Suprapubic skin (tissue), 4 donors: ENCODE measurements at places on chromosomes 13 and 19.

DNA sequence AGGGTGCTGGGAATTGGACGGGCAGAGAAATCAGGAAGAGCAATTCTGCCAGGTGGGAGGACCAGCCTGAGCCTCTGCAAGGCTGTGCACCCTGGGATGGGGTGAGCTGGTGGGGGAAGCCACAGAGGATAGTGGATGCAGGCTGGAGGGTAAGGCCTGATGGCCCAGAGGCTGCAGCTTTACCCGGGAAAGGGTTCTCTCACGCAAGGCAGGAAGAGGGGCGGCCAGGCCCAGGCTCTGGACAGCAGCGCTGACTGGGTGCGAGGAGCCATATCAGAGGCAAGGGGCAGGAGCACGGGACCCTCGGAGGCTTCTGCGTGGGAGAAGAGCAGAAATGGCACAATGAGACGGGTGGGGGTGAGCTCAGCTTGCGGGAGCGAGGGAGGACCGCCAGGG is 104.6 kb downstream of the SOX1 start:
- peaks cover 17% of the 10 kb centered on the region for H3K27me3 ChIP-seq
- no peaks in the 10 kb centered on the region for H3K36me3 ChIP-seq
- H3K4me1 ChIP-seq, result no peaks in the 10 kb centered on the region

DNA sequence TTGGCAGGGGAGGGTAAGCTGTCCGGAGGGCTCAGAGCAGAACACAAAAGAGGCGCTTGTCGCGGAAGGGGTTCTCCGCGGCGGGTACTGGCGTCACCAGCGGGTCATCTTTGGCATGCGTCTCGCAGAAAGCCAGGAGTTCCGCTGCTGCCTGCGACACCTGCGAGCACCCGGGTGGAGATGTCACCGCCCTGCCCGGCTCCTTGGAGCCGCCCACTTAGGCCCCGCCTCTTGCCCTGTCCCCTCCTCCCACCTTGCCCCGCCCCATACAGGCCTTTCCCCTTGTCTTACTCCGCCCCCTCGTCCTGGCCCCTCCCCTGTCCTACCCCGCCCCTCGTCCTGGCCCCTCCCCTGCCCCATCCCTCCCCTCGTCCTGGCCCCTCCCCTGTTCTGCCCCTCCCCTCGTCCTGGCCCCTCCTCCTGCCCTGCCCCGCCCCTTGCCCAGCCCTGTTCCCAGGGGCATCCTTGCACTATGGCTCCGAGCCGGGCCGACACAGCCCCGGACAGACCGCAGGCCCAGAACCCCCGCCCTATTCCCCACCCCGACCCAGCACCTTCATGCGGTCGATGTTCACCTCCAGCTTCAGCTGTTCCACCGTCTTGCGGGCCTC is 1.9 kb downstream of the GNG8 start:
- peak; percentile 94 for DNase-seq
- H3K4me1 ChIP-seq, result peaks cover 56% of the 10 kb centered on the region
- no peaks in the 10 kb centered on the region for H3K36me3 ChIP-seq
- peaks cover 18% of the 10 kb centered on the region for H3K27me3 ChIP-seq

GRCh38 chr13:110133425-110134235 is 173.3 kb downstream of the COL4A1 start:
- H3K36me3 ChIP-seq, result no peaks in the 10 kb centered on the region
- peaks cover 20% of the 10 kb centered on the region for H3K27me3 ChIP-seq
- DNase-seq, result no peak
- H3K4me3 ChIP-seq, result no peak overlapping the region
- peaks cover 13% of the 10 kb centered on the region for H3K4me1 ChIP-seq
- H3K27ac ChIP-seq, result no peak overlapping the region

DNA sequence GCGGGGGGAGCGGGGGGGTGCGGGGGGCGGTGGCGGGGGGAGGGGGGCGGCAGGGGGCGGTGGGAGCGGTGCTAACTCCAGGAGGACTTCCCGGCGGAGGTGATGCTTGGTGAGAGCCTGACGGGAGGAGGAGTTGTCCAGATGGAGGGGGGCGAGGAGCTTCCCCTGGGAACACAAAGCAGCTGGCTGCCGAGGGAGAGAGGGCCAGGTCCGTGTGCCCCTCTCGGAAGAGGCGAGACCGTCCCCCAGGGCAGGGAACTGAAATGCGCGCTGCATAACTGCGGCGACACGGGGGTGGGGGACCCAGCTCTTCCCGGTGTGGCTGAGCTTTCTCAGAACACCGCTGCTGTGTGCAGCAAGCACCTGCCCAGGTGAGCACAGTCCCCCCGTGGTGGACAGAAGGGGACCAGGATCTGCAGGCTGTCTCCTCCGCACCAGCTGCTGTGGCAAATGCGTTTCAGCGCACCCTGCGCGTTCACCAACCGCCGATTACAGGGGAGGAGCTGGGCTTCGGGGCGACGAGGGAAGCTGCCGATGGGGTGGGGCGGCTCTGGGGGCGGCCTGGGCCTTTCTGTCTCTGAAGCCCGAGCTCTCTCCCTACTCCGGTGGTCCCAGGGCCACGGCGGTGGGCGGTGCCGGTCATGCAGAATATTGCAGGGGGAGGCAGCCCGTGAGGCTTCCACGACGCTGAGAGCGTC is 54.7 kb upstream of the F7 start:
- H3K27me3 ChIP-seq, result peaks cover 2% of the 10 kb centered on the region
- H3K4me1 ChIP-seq, result no peaks in the 10 kb centered on the region
- peaks cover 14% of the 10 kb centered on the region for H3K36me3 ChIP-seq
- H3K27ac ChIP-seq, result no peak overlapping the region
- DNase-seq, result peak; percentile 48
- H3K4me3 ChIP-seq, result no peak overlapping the region

DNA sequence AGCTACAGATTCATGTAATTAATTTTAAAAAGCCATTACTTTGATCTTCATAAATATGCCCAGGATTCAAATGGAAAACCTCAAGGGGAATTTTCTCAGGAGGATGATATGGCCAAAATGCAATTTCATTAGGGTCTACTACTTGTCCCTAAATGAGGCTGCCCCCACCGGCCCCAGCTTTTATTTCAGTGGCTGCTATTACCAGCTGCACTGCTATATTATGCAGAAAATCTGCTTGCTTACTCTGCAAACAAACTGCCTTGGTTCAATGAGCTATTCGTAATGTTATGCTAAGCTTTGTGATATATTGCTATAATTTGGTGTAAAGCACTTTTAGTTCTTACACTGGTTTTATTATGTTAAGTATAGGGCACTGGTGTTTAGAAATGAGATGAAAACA is 137.3 kb upstream of the TMTC4 start:
- no peaks in the 10 kb centered on the region for H3K36me3 ChIP-seq
- DNase-seq, result no peak
- H3K27me3 ChIP-seq, result peaks cover 8% of the 10 kb centered on the region
- no peak overlapping the region for H3K4me3 ChIP-seq
- H3K4me1 ChIP-seq, result no peaks in the 10 kb centered on the region

DNA sequence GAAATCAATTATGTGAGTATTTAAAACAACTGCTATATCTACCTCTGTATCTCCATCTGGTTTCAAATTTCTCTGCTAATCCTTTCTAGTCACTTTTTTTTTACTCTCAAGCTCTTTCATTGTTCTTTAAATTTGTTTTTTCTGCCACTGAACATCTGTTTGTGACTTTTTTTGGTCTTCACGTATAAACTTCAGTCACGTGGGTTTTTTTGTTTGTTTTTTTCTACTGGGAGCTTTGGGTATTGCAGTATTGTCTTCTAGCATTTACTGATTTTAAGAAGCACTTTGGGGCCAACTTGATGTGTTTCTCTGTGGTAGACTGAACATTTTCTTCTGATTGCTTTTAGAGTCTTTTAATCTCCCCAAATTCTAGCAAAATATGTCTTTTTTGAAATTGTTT is 262.6 kb upstream of the RXFP2 start:
- H3K27ac ChIP-seq, result no peak overlapping the region
- H3K27me3 ChIP-seq, result no peaks in the 10 kb centered on the region
- H3K4me1 ChIP-seq, result no peaks in the 10 kb centered on the region

DNA sequence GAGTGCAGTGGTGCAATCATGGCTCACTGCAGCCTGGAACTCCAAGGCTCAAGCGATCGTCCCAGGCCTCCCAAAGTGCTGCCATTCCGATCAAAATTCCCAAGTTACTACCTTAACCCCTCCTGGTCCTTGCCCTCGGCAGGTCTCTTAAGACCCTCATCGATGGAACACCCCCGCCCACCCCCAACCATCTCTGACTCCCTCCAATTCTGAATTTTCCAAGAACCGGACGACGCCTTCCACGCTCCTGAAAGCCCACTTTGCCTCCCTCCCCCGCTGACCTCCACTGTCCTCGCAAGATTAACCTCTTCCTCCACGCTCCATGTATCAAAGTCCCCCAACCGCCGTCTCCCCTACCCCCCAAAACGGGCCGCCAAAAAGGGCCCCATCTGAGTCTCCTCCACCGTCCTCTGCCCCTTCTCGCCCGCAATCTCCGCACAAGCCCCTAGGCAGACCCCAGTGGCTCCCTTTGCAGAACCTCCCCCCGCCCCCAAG is 539 bp downstream of the DAPK3 start:
- H3K27me3 ChIP-seq, result no peaks in the 10 kb centered on the region
- H3K4me3 ChIP-seq, result peak overlapping the region; percentile 93
- H3K4me1 ChIP-seq, result peaks cover 48% of the 10 kb centered on the region
- H3K36me3 ChIP-seq, result peaks cover 30% of the 10 kb centered on the region
- no peak for DNase-seq

GRCh38 chr13:51585696-51586095 is 1.4 kb downstream of the WDFY2 start:
- no peaks in the 10 kb centered on the region for H3K27me3 ChIP-seq
- H3K4me1 ChIP-seq, result peaks cover 60% of the 10 kb centered on the region
- peak overlapping the region; percentile 70 for H3K4me3 ChIP-seq
- H3K36me3 ChIP-seq, result no peaks in the 10 kb centered on the region

- DNase-seq, result peak; percentile 85
- no peak overlapping the region for H3K27ac ChIP-seq
- peaks cover 14% of the 10 kb centered on the region for H3K4me1 ChIP-seq
Measured at GRCh38 chr13:113802090-113802531, 43.1 kb downstream of the TMEM255B start.

DNA sequence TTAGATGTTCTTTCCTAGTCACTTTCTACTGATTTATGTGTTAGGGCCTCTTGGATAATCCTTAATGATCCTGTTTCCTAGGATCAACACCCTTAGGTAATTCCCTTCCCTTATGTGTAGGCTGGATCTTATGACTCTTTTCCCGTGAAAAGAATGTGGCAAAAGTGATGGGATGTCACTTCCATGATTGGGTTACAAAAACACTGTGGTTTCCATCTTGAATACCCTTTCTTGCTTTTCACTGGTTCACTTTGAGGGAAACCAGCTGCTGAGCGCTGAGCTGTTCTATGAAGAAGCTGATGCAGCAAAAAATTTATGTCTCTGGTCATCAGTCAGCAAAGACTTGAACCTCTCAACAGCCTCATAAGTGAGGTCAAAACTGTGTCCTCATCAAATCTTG is 609.4 kb downstream of the OLFM4 start:
- no peaks in the 10 kb centered on the region for H3K36me3 ChIP-seq
- H3K4me3 ChIP-seq, result no peak overlapping the region
- DNase-seq, result no peak
- H3K27me3 ChIP-seq, result no peaks in the 10 kb centered on the region

- peaks cover 7% of the 10 kb centered on the region for H3K27me3 ChIP-seq
- H3K27ac ChIP-seq, result no peak overlapping the region
- no peak overlapping the region for H3K4me3 ChIP-seq
- no peak for DNase-seq
- H3K4me1 ChIP-seq, result peaks cover 6% of the 10 kb centered on the region
- H3K36me3 ChIP-seq, result no peaks in the 10 kb centered on the region
Measured at GRCh38 chr19:47550129-47550528, 22.8 kb downstream of the ZNF541 start.

GRCh38 chr19:10805758-10806247 is 30.2 kb downstream of the TMED1 start:
- H3K4me1 ChIP-seq, result no peaks in the 10 kb centered on the region
- DNase-seq, result no peak
- peaks cover 83% of the 10 kb centered on the region for H3K36me3 ChIP-seq

DNA sequence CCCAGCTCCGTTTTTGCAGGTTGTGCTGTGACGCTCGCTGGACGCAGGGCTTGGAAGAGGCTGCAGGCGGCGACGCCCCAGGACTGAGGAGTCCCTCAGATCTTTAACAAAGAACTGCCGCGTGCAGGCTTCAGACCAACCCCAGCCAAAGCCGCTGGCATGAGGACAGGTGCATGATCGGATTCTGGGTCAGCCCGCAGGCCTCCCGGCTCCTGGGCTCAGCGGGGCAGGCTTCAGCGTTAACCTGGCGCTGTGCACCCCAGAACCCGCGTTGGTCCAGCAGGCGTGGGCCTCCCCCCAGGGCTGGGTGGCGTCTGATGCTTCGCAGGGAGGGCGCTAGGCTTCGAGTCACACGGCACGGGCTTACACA is 920 bp upstream of the TIMM13 start:
- H3K27me3 ChIP-seq, result no peaks in the 10 kb centered on the region
- peaks cover 24% of the 10 kb centered on the region for H3K36me3 ChIP-seq
- peak overlapping the region; percentile 98 for H3K27ac ChIP-seq
- no peak for DNase-seq
- H3K4me1 ChIP-seq, result peaks cover 41% of the 10 kb centered on the region

DNA sequence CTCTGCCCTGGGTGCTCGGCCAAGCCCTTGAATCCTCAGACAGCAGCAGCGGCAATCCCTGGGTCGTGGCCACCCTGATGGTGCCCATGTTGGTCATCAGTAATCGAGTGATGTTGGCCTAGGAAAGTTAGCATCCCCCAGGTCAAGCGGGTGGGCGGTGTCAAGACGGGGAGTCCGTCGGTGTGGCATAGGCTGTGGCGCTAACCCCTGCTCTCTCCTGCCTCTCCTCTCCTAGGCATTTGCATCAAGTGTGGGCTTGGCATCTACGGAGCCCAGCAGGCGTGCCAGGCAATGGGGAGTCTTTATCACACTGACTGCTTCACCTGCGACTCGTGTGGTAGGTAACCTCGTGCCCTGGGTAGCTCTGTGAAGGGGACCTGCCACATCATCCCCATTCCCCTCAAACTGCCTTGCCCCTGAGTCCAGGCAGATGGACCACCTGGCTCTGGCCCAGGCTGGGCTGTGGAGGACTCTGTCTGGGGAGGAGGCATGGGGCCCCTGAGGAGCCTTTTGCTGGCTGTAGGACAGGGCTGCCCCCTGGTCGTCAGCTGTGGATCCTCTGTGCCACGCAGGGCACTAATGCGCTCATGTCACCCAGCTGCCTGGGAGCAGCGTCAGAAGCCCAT is 8.7 kb downstream of the WTIP start:
- DNase-seq, result no peak
- H3K27me3 ChIP-seq, result no peaks in the 10 kb centered on the region
- peaks cover 40% of the 10 kb centered on the region for H3K36me3 ChIP-seq

- H3K4me1 ChIP-seq, result peaks cover 16% of the 10 kb centered on the region
- no peaks in the 10 kb centered on the region for H3K27me3 ChIP-seq
- H3K27ac ChIP-seq, result no peak overlapping the region
- no peaks in the 10 kb centered on the region for H3K36me3 ChIP-seq
- DNase-seq, result no peak
Measured at GRCh38 chr19:35462476-35462953, 14.5 kb downstream of the FFAR2 start.

DNA sequence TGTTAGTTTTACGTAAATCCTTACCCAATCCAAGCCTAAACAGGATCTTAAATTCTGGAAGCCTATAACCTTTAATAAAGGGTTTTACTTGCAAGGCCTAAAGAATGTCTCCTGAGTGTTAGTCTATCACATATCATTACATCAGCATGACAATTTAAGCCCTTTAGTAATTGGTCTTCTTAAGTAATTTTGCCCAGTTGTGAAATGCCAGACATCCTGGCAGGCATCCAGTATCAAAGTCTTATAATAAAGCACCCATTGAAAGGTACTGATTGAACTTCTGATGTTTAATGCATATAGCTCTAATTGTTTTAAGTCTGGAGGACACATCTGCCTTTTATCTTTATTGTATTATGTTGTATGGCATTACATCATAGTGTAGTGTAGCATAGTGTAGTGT is 1078.9 kb downstream of the SLITRK1 start:
- H3K27me3 ChIP-seq, result no peaks in the 10 kb centered on the region
- H3K4me1 ChIP-seq, result no peaks in the 10 kb centered on the region
- H3K4me3 ChIP-seq, result no peak overlapping the region
- H3K36me3 ChIP-seq, result no peaks in the 10 kb centered on the region
- H3K27ac ChIP-seq, result no peak overlapping the region
